ENCODE measurements at places on chromosomes 2 and 18.

- peak; percentile 34 for DNase-seq
Observed at GRCh38 chr18:2900684-2901422, 54.0 kb downstream of the EMILIN2 start.

GRCh38 chr18:54316071-54316820, 41.4 kb downstream of the STARD6 start:
- no peak for DNase-seq

GRCh38 chr2:162212366-162212765, 30.9 kb downstream of the FAP start:
- DNase-seq, result no peak

GRCh38 chr2:156380117-156380645, 47.7 kb upstream of the NR4A2 start:
- no peak for DNase-seq

GRCh38 chr2:191038241-191038725, 24.3 kb upstream of the STAT1 start:
- peak; percentile 29 for DNase-seq

All from DMS53 (cell line).